ENCODE measurements at places on chromosomes 7 and 10.

GRCh38 chr10:122478971-122479370 is 17.6 kb downstream of the HTRA1 start:
- no peak for DNase-seq

DNA sequence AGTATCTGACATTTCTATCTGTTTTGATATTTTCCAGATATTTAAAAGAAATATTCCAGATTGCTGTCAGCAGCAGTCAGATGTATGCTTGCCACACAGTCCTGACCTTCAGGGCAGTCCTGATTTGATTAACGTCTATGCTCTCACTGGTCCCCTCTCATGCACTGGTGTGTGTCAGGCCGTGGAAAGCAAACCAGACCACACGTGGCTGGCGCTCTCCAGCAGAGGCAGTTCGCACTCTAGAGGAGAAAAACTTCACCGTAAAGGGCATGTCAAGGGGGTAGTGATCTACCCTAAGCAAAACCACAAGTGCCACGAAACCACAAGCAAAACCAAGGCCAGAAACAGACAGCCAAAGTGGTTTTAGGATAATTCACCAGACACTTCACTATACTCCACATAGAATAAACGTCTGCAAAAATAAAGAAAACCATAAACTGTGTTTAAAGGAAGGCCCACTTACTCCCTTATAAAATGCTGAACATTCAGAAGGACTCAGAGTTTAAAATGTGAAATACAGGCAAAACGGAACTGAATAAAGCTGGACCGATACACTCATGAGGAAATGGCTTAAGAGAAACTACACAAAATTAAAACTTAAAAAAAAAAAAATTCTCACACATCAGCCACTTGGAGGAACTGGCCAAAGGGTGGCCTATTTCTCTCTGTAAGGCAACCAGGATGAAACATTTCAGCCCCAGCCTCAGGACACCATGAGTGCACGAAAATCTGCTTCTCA is 26.4 kb downstream of the PARP12 start:
- no peak for DNase-seq

- peak; percentile 93 for DNase-seq
Observed at GRCh38 chr10:128125944-128126764, at the start of gene MKI67. Gene MKI67, minus strand, starts transcription at chr10:128126423. Its CDS starts 756 bp downstream, at chr10:128125667.

- peak; percentile 18 for DNase-seq
Observed at GRCh38 chr10:102796407-102797176, 40.6 kb downstream of the CYP17A1 start.

- DNase-seq, result no peak
Observed at GRCh38 chr10:29583674-29584073, 51.1 kb downstream of the SVIL start.

DNA sequence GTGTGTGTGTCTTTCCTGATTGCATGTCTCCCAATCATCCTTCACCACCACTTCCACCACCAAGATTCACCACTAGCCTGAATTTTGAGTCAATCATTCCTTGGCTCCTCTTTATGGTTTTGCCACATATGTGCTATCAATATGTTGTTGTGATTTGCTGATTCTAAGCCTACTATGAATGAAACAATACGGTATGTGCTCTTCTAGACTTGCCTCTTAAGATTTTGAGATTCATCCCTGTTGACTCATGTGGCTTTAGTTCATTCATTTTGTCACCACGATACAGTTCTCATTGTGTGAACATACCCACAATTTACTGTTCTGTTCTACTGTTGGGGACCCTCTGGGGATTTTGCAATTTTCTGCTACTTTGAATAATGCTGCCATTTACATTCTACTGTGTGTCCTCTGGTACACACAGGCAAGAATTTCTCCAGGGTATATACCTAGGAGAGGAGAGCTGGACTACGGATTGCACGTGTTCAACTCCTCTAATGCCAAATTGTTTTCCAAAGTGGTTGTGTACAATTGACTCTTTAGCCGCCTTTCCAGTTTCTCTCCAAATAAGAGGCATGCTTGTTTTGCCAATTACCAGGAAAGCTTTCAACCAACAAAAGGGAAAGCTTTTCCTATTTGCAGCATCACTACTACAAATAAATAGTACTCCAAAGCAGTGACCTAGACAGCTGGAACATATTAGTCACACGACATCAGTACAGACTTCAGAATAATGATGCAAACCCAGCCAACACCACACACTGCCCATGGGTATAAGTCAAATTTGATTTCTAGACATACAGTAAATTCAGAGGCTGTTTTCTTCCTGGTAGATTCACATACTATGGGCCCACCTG is 30.0 kb downstream of the SGMS1 start:
- no peak for DNase-seq

DNA sequence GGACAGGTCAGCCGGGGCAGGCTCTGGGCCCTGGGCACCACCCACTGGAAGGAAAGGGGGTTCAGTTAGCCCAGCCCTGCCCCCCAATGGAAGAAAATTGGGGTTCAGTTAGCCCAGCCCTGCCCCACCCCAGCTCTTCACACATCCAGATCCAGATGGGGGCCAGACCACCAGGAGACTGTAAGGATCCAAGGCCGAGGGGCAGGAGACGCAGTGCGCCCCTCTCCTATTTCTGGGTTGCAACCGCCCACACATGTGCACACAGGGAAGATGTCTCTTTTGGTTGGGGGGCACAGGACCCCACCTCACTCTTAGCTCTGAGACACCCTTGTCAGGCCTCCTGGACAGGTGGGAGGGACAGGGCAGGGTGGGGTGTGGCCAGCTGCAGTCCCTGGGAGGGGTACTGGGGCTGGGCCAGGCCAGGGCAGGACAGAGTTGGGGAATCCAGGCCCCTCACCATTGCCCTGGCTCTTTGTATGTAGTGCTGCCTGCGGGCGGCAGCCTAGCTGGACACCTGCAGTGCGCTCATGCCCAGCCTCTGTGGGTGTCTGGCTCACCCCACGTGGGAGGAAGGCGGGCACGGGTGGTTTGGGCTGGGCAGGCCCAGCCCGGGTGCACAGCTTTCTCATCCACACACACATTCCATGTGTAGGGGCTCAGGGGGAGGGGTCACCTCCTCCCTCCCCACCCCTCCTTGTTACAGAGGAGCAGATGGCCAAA is 141.2 kb downstream of the LHPP start:
- DNase-seq, result no peak

GRCh38 chr7:2196381-2197378 is 36.1 kb downstream of the MAD1L1 start:
- DNase-seq, result no peak

DNA sequence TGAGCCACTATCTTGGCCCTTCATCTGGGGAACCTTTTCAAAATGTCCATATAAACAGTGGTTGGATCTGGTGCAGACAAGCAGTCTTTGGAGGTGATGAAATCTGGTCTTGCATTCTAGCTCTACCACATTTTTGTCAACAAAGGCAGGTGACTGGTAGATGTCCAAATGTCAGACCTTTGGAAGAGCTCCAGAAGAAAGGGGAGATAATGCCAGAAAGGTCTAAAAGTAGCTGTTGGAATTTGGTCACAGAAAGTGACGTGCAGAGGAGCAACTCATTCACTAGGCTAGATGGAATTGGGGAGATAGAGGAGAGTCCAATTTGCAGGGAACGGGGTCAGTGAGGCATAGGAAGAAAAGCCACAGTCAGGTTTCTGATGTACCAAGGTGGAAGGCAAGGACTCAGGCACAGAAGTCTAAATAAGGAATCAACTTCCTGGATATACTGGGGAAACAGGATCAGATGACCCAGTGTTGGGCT is 36.4 kb upstream of the WAC start:
- DNase-seq, result no peak

DNA sequence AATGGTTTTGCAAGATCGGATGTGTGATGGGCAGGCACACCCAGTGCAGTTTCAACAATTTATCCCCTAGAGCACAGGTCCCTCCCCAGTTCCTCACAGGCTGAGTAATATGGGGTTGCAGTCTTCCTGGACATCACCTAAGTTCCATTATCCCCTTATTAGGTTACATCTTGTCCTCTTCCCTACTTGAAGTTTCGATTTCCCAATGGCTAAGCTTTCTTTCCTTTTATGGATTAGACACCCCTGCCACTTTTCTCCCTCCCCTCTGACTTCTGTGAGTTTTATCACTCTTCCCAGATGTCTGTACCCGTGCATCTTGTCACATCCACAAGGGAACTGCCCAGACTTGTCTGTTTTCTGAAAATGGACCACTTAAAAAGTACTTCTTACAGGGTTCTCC is 2.4 kb upstream of the NIPSNAP2 start:
- DNase-seq, result no peak

DNA sequence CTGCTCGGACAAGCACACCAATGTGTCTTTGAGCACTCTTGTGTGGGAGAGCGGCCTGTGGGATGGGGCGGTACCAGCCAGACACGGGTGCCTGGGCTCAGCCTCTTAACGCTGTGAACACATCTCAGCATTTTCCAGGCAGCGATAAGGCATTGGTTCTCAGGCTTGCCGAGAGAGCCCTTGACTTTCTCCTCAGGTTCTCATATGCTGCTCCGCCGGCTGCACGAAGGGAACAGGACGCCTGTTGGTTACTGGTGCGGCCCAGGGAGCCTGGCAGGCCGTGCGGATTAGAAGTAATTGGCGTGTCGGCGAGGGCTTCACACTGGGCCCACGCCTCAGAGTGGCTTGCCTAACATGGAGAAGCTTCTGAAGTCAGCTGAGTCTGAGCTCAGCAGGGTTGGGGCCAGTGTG is 456.7 kb upstream of the FOXK1 start:
- DNase-seq, result no peak

GRCh38 chr10:15399060-15399661 is 28.1 kb upstream of the FAM171A1 start:
- DNase-seq, result no peak

DNA sequence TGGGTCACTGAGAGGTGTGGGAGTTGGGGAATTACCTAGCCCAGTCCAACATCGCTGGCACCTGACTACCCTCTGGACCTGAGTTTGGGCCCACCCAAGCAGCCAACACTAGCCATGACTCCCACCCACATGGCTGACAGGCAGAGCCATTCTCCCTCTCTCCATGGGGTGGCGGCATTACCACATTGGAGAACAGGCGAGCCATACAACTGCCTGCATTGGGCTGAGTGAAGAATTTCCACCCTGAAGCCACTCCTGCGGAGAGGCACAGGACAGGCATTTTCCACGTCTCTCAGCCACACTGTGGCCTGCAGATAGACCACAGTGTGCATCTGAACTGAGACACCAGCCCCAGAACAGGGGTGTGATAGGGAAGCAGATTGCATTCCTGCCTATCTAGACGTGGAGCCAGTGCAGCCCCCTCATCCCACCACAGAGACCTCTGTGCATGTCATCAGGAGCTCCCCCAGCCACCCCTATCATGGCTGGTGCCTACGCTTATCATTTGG is 58.2 kb upstream of the ANTXRL start:
- DNase-seq, result peak; percentile 34

- no peak for DNase-seq
Observed at GRCh38 chr7:75878312-75878768, 494 bp upstream of the RHBDD2 start.

DNA sequence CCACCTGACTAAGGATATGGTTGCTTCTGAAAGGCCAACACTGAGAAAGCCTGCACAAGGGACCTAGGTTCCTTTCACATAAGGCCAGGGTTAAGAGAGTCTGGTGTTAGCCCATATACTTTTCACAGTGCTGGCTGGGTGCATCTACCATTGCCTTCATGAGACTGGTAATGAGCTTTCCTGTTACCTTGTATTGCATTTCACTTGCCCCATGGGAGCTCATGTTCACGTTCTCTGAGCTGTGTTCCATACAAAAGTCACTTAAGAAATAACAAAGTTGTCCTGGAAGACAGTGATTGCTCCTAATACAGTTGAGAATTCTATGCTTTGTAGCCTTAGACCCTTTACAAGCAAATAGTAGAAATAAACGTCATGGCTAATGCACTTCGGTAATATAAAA is 337.8 kb upstream of the TEX47 start:
- DNase-seq, result no peak

DNA sequence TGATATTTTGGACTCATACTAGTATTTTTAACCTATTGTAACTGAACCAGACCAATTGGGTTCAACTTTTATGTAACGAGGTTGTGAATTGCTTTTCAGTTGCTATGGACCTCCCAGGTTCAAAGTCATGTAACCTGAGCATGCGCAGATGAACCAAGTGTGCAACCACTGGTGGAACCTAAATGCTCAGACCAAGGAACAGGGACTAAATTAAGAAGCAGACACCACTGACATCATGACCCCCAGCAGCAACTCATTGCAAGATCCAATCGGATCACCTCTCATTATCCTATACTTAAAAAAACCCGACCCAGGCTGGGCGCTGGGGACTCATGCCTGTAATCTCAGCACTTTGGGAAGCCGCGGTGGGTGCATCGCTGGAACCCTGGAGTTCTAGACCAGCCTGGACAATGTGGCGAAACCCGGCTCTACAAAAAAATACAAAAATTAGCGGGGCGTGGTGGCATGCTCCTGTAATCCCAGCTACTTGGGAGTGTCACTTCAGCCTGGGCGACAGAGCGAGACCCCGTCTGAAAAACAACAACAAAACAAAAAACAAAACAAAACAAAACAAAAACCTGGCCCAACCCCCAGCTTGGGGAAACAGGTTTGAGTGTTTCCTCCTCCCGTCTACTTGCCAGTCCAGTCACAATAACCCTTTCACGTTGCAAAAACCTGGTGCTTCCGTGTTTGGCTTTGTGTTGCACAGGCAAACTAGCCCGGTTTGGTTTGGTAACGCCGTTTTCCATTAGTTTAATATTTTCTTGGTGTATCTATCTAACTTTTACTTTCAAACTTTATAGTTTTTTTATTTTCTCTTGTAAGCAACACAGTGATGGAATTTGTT is 11.3 kb upstream of the ZNF518A start:
- DNase-seq, result no peak

- DNase-seq, result no peak
Observed at GRCh38 chr7:26843705-26844104, 20.7 kb downstream of the SKAP2 start.

- no peak for DNase-seq
Observed at GRCh38 chr7:16015981-16016380, 329.5 kb upstream of the MEOX2 start.

GRCh38 chr10:7846591-7846990 is 28.3 kb downstream of the TAF3 start:
- DNase-seq, result no peak

- no peak for DNase-seq
Observed at GRCh38 chr10:3803295-3803926, 18.4 kb upstream of the KLF6 start.

DNA sequence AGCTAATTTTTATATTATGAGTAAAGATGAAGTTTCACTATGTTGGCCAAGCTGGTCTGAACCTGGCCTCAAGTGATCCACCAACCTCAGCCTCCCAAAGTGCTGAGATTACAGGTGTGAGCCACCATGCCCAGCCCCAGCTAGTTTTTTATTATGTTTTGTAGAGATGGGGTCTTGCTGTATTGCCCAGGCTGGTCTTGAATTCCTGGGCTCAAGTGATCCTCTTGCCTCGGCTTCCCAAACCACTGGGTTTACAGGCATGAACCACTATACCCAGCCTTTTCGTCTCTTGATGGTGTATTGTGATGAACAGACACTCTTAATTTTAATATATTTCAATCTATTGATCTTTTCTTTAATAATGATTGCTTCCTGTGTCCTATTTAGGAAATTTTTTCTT is 17.7 kb downstream of the RAB19 start:
- no peak for DNase-seq

Measured in stimulated activated naive CD4-positive, alpha-beta T cell treated with Interleukin-2 at 50 U/mL for 16 hours (primary cell).